H1 (cell line): ENCODE measurements at places on chromosomes 16 and 17.

- DNase-seq = no peak
Observed at GRCh38 chr17:19482576-19482975, 51.1 kb upstream of the SLC47A1 start.

GRCh38 chr17:19004421-19005136 is at the start of gene FAM83G:
TSS of gene FAM83G (minus strand) at chr17:19004764. CDS start at chr17:19004041, 723 bp downstream.
- peak; percentile 47 for DNase-seq

DNA sequence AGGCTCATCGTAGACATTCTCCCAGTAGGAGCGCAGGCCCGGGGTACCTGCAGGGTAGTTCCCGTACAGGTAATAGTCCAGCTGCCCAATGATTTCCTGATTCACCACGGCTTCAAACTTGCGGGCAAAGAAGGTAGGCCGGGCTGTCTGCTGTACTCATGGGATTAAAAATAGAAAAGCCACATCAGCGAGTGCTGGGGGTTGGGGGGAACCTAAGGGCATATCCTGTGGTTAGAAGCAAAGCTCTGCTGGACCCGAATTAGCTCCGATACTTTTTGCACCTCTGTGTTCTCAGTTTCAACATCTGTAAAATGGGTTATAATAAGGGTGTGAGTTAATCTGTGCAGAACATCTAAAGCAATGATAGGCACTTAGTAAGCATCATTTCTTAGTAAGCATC is 336.2 kb downstream of the XYLT1 start:
- DNase-seq = no peak

- DNase-seq = peak; percentile 29
Observed at GRCh38 chr17:17401271-17401781, 75.5 kb upstream of the MED9 start.

DNA sequence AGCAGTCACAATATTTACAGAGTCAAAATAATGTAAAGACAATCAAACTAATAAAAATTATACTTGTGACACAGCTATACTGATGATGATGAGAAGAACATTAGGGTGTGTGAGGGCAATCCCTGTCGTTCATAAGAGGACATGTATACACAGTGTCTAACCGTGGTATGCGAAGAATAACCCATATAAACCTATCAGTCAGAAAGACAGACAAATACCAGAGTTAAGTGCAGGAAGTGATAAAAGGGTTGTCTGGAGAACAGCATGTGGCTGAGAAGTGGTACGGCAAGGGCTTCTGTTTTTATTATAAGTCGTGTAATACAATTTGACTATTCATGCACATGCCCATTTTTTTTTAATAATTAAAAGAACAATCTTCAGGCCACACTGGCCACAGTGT is 46.7 kb downstream of the LMF1 start:
- no peak for DNase-seq

DNA sequence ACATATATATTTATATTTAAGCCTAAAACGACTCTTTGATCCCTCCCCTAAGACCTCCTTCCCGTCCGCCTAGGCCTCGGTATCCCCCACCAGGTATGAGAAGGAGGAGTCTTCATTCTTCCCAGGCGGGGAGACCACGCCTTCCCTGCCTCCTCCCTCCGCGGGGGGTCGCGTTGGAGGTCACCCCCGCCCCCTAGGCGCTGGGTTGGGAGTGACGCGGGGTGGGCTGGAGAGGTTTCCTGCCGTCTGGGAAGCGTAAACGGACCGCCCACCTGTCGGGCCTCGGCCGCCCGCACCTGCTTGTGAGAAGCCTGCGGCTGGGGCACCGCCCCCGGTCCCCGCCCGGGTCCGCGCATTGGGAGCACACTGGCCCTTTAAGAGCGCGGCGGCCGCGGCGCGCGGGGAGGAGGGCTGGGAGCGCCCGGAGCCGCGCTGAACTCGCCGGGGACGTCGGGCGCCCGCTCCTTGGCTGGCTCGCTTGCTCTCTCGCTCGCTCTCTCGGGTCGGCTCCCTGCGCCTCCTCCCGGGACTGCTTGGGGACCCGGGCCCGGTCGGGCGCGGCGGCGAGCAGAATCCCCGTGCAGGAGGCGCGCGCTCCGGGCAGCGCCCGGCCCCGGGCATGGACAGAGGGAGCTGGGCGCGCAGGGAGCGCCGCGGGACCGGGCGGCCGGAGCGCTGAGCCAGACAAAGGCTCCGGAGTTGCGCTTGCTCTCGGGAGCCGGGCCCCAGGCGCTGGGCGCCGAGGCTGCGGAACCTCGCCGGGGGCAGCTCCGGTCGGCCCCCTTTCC is at the start of gene MMP15:
Gene MMP15, plus strand, starts transcription at position 404 of the 788 bp plus-strand sequence. CDS start 597 bp downstream, outside the sequence.
- DNase-seq = peak; percentile 97

GRCh38 chr17:61321344-61321743 is 78.3 kb upstream of the TBX2 start:
- no peak for DNase-seq
